CD4-positive, alpha-beta T cell treated with Interleukin-10 for 1 hour (primary cell): ENCODE measurements at places on chromosomes 5 and 9.

DNA sequence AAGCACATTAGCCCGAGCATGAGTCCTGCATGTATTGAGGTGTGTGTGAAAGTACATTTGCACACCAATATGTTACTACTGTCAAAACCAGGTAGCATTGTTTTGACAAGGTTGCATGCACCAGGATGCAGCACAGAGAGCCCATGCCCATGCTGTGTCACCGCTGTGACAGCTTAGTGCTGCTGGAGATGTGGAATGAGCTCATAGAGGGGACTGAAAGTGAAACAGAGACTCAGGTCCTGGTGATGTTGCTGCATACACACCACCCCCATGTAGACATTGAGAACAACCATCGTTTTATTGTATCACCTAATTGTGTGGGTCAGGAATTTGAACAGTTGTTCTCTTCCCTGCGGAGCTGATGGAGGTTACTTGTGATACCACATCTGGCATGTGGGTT lies 53.0 kb downstream of the GADD45G start:
- DNase-seq: no peak

- DNase-seq: no peak
These were observed 926.3 kb upstream of the ARRDC3 start for GRCh38 chr5:92309336-92309991.

- no peak for DNase-seq
These were observed 15.5 kb downstream of the SIL1 start for GRCh38 chr5:139182528-139183296.

- DNase-seq: no peak
These were observed 21.2 kb upstream of the ROPN1L start for GRCh38 chr5:10420468-10420867.

DNA sequence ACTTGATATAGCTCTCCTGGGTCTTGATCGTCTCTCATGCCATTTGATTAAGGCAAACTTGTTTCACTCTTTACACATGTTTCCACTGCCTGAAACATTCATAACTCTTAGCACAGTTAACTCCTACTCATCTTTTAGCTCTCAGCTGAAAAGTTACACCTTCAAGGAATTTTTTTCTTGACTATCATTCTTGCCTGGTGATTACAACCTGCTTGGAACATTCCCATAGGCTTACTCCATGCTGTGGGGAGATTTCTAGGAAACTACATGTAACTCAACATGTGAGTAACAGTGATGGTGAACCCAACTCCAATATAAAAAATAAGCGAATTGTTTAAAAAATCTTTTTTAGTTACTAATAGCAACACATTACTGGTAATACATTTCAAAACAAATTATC lies 224.1 kb upstream of the MPDZ start:
- no peak for DNase-seq

DNA sequence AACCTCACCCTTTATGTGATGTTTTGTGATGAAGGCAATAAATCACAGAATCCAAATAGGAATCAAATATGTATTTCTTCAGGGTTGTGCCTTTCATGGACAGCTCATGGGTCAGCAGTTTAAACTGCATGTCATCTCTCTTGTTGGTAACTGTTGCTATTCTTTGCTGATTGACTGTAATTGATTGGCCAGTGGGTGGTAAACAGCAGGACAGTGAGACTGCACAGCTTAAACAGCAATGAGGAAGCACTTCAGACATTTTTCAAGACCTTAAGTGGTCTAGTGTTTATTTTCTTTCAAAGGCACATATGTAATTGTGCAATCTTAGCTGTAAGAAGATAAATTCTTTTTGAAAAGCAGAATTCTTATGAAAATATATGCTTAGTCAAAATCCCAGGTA lies 260.5 kb downstream of the COX7C start:
- DNase-seq: no peak

GRCh38 chr5:147601652-147602051 lies 91.8 kb upstream of the DPYSL3 start:
- DNase-seq: no peak

- no peak for DNase-seq
These were observed 79.1 kb upstream of the GPR151 start for GRCh38 chr5:146595088-146595487.

- no peak for DNase-seq
These were observed 37.4 kb downstream of the CAMK4 start for GRCh38 chr5:111261610-111262009.

- no peak for DNase-seq
These were observed 503.9 kb downstream of the CTNND2 start for GRCh38 chr5:11400316-11400715.

GRCh38 chr5:40945111-40945510 lies 35.8 kb downstream of the C7 start:
- no peak for DNase-seq

- no peak for DNase-seq
These were observed 213.3 kb downstream of the CDK5RAP2 start for GRCh38 chr9:120366644-120367019.

GRCh38 chr5:26727916-26728315 lies 310.5 kb downstream of the CDH9 start:
- DNase-seq: no peak

DNA sequence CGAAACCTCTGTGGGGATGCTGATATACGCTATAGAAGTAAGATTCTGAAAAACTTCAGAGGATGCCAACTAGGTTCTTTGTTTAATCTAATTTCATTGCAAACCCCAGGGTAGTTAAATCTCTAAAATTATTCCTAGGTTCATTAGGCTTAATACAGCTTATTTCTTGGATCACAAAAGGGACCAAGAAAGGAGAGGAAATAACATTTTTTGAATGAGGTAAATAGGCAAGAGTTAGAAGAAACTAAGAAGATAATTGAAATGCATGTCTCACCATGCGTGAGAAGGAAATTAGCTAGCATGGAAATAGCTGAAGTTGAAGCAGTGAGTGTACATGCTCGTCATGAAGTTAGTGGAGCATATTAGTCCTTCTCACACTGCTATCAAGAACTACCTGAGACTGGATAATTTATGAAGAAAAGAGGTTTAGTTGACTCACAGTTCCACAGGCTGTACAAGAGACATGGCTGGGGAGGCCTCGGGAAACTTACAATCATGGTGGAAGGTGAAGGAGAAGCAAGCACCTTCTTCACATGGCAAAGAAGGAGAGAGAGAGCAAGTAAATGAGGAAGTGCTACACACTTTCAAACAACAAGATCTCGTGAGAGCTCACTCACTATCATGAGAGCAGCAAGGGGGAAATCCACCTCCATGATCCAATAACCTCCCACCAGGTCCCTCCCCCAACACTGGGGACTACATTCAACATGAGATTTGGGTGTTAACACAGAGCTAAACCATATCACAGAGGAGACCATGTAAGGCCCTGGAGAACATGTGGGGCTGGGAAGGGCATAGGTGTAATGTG lies 125.1 kb upstream of the OSMR start:
- no peak for DNase-seq

- no peak for DNase-seq
These were observed 356.9 kb upstream of the WWC1 start for GRCh38 chr5:167934551-167934971.

DNA sequence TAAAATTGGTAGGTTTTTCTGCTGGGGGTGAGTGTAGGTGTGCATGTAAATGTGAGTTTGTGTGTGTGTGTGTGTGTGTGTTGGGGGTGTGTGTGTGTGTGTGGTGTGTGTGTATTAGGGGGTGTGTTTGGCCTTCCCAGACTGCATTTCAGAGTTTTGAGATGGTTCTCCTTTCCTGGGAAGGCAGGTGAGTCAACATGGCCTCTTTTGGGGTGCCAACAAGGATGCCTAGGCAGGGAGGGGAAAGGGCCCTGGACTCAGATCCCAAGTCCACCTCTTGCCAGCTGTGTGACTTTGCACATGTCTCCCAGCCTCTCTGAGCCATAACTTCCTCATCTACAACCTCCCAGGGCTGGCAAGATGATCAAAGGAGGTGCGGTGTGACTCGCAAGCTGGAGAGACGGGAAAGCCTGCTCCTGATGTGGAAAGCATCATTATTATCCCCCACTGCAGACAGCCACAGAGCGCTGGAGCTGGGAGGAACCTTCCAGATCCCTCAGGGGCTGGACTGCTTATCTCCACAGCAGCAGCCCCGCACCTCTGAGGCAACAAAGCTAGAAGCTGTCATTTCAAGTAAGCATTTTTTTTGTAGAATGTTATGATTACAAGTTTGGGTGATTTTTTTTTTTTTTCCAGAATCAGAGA lies 63.5 kb upstream of the TBC1D2 start:
- no peak for DNase-seq

GRCh38 chr9:69931340-69931739 lies 110.7 kb downstream of the CFAP95 start:
- DNase-seq: no peak

- no peak for DNase-seq
These were observed 2.1 kb downstream of the CPLANE1 start for GRCh38 chr5:37247036-37247435.

- no peak for DNase-seq
These were observed 70.2 kb upstream of the ADAMTS2 start for GRCh38 chr5:179415291-179416060.

GRCh38 chr5:175589714-175590113 lies 68.2 kb upstream of the HRH2 start:
- no peak for DNase-seq

DNA sequence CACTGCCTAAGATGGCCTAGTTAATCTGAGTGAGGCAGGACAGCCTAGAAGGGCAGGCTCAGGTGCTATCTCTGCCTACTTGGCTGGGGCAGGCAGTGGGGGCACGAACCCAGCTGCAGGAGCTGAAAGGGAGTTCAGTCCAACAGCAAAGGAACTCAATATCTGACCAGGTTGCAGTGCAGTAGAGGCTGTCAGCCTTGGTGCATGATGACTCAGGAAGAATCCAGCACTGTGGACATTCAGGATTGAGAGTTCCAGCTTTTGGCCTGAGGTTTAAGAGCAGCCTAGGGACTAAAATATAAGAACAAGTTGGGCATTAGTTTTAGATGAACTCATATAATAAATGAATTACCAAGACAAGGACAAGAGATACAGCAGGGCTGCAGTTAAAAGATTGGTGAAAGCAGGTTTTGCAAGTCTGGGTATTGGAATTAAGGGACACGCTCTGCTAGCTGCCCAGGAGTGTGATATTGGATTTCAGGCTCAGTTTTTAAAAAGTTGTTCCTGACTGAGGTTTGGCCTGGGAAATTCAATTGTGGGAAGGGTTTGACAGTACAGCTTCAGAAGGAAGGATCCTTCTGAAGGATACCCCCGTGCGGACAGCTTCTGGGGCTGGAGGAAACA lies 64.7 kb upstream of the ATG10 start:
- no peak for DNase-seq

- no peak for DNase-seq
These were observed 22.6 kb downstream of the DBH start for GRCh38 chr9:133658442-133659431.

DNA sequence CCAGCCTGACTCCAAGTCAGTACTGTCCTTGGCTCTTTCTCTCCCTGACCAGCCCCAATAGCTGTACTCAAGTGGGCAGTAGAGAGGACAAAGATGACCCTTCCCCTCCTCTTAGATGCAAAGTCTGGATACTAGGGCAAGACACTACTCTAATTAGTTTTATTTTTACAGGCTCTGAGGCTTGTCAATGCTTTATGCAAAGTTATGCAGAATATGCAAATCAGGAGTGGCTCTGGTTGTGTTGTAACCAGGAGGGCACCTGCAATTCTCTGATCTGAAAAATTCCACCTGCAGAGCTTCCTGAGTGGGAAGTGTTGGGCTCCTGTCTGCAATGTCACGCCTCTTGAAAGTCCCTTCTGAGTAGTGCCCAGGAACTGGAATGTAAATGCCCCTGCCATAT lies 201.5 kb downstream of the RGS3 start:
- no peak for DNase-seq

DNA sequence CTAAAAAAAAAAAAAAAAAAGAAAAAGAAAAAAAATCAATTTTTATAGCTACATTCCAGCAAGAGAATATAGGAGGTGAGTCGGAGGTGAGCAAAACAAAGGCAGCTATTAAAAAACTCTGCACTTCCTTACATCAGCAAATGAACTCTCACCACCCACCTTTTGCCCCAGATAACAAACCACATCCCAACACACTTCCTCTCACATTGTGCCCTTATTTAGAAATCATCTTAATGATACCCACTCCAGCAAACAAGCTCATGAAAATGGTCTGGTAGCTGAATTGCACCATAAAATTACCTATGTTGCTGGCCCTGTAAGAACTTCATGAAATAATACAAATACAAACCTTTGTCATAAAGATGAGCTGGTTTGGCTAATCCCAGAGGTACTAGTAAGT lies 82.9 kb downstream of the CEMIP2 start:
- peak; percentile 66 for DNase-seq

DNA sequence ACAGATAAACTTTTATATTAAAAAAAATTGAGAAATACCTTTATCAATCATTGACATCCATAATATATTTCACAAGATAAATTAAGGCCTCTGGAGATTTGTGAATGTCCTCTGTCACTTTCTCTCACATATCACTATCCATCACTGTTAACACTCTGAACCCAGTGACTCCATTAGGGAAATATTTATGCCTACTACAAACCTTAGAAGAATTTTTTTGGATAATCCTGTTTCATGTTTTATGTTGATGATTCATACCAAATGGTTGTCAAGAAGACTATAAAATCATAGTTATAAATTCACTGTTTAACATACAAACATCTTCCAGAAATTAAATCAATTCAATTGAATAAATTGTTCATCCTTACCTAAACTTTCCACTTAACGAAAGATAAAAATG lies 357.6 kb upstream of the CDH10 start:
- no peak for DNase-seq

- DNase-seq: no peak
These were observed 101.5 kb upstream of the ZNF462 start for GRCh38 chr9:106761493-106761892.

DNA sequence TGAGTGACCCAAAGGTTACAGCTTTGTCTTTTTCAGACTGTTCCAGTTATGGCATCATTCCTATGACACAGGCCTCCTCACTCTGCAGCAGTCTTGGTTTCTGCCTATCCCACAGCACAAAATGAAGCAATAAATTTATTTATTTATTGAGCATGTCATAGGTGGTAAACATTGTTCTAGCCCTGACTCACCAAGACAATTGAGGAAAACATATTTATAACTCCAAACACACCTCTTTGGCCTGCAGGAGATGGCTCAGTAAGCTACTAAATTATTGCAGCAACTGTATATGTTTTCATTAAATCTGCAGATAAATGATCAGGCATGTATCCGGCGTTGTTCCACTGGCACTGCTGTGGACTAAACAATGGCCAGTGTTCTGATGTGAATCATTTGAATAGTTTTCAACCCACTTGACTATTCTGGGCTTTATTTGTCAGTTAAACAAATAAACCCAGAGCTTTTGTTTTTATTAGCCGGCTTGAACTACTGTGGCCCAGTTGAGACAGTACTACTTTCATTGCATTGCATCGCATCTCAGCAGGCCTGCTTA lies 83.2 kb downstream of the FOXD1 start:
- DNase-seq: no peak

DNA sequence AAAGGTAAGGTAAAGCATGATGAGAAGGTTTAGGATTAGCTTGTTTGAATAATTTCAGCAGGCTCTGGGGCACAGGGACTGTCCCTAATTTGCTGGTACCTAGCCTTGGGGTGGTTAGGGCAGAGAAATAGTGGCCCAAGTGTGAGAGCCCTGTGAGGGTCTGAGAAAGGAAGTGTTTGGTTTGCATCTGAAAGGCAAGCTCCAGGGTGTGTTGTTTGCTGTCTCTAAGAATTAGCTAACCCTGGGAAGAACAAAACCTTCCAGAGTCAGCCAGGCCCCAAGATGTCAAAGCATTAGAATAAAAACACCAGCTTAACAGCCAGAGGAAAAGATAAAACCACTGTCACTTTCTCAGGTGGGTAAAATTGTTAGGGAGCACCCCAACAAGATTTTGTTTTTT lies 31.0 kb downstream of the TMEM252 start:
- DNase-seq: no peak
